Globus pallidus (tissue), 1 donor: ENCODE measurements at places on chromosomes 1 and 21.

- no peak for DNase-seq
These were observed 23.8 kb upstream of the KIAA1614 start for GRCh38 chr1:180888870-180889269.

GRCh38 chr1:88943241-88943640 lies 49.2 kb downstream of the KYAT3 start:
- DNase-seq: no peak

DNA sequence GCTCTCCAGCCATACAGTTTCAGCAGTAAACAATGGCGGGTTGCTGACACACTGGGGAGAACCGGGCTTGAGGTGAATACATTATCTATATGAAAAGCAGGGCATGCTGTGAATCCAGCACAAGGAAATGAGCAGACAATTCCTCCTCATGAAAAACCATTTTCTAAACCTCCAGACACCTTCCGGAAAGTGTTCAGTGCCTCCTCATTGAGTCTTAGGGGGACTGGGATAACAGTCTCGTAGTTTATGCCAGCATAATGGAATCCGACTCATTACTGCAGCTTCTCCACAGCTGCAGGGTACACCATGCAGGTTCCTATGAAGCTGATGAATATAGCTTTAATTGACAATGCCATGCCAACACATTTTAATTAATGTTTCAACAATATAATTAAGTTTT lies 284.1 kb downstream of the BACH1 start:
- no peak for DNase-seq

GRCh38 chr1:228883535-228883934 lies 148.3 kb downstream of the RHOU start:
- no peak for DNase-seq

GRCh38 chr1:87007323-87007722 lies 92.9 kb downstream of the HS2ST1 start:
- DNase-seq: no peak

- DNase-seq: no peak
These were observed 279.0 kb downstream of the MATN1 start for GRCh38 chr1:30444401-30444800.

DNA sequence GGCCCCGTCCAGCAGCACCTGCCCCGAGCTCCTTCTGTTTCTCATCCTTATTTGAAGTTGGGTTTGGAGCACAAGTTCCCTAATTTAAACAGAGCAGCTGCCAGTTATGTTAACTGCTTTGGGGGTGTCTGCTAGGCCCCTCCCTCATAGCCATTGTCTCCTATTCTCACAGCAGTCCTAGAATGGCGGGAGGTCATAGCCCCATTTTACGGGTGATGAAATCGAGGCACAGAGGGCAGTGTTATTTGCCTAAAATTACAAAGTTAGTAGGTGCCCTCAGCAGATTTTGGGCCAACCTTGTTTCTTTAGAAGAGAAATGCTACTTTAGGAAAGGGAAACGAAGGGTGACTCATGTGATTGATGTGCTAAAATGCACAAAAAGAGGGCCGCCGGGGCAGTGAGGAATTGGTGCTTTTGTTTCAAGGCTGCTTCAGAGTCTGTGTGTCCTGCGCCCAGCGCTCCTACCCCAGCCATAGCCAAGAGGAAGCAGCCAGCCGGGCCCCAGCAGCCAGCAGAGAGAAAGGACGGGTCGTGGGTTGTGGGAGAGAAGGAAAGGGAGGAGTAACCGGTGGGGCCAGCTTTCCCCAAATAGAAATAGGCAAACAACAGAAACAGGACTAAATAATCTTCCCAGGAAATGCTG lies 13.0 kb downstream of the VANGL1 start:
- no peak for DNase-seq

- no peak for DNase-seq
These were observed 44.1 kb downstream of the CAPZB start for GRCh38 chr1:19441048-19441780.

- DNase-seq: no peak
These were observed 290.6 kb downstream of the DPYD start for GRCh38 chr1:97630281-97630680.

GRCh38 chr1:201369209-201369608 lies 8.3 kb downstream of the TNNT2 start:
- no peak for DNase-seq

- DNase-seq: no peak
These were observed 543.3 kb downstream of the LRRIQ3 start for GRCh38 chr1:73654714-73655113.

GRCh38 chr1:201145132-201145531 lies 9.1 kb downstream of the TMEM9 start:
- DNase-seq: no peak

GRCh38 chr1:192559115-192560006 lies 16.2 kb upstream of the RGS1 start:
- no peak for DNase-seq
